ENCODE measurements at places on chromosomes 1 and 21.

- H3K4me1 ChIP-seq = no peaks in the 10 kb centered on the region
- H3K36me3 ChIP-seq = no peaks in the 10 kb centered on the region
- DNase-seq = no peak
- no peak overlapping the region for H3K27ac ChIP-seq
- H3K4me3 ChIP-seq = no peak overlapping the region
Measured at GRCh38 chr1:11045428-11046269, 1.4 kb downstream of the MASP2 start.

GRCh38 chr1:161994175-161994668, 29.4 kb downstream of the OLFML2B start:
- H3K27me3 ChIP-seq = peaks cover 2% of the 10 kb centered on the region
- H3K4me3 ChIP-seq = no peak overlapping the region
- H3K36me3 ChIP-seq = no peaks in the 10 kb centered on the region
- no peak overlapping the region for H3K27ac ChIP-seq
- H3K4me1 ChIP-seq = no peaks in the 10 kb centered on the region

- no peak overlapping the region for H3K4me3 ChIP-seq
- peaks cover 2% of the 10 kb centered on the region for H3K36me3 ChIP-seq
- no peak overlapping the region for H3K27ac ChIP-seq
- no peaks in the 10 kb centered on the region for H3K27me3 ChIP-seq
- no peaks in the 10 kb centered on the region for H3K4me1 ChIP-seq
Measured at GRCh38 chr1:243421784-243422183, 165.9 kb downstream of the SDCCAG8 start.

DNA sequence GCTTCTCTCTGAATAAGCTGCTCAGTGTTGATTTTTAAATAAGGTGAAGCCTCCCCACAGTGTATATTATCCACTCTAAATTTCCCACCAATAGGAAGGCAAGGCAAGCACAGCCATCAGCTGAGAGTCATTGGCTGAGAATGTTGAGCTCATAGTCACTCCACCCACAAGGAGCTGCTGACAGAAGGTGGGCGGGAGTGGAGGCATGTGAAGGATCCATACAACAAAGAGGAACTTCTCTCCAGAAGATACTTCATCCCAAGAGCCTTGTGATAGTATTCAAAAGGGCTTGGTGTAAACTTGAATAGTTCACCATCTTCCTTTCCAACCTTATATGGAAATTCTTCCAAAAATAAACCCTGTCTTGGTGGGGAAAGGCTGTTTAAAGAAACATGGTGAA, 42.8 kb downstream of the SAMD13 start:
- no peak overlapping the region for H3K27ac ChIP-seq
- DNase-seq = no peak
- H3K36me3 ChIP-seq = no peaks in the 10 kb centered on the region
- H3K27me3 ChIP-seq = no peaks in the 10 kb centered on the region
- peaks cover 6% of the 10 kb centered on the region for H3K4me1 ChIP-seq

GRCh38 chr1:51693419-51694155, 76.7 kb downstream of the OSBPL9 start:
- DNase-seq = peak; percentile 12
- no peaks in the 10 kb centered on the region for H3K27me3 ChIP-seq
- H3K36me3 ChIP-seq = no peaks in the 10 kb centered on the region
- peaks cover 18% of the 10 kb centered on the region for H3K4me1 ChIP-seq

DNA sequence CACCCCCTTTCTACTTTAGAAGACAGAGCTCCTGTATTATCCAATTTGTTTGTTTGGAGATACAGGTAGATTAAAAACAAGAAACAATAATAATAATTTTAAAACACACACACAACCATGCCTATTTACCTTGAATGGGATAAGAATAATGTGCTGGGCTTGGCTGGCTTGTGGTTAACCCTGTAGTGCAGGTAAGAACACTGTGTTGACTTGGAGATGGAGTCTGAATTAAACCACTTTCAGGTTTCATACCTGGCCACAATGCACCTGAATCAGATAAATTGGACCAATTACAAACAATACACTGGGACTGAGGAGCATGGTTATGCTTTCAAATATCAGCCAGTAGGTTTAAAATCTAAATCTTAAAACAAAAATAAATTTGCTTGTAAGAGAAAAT, 60.8 kb downstream of the EYA3 start:
- H3K4me1 ChIP-seq = no peaks in the 10 kb centered on the region
- H3K27me3 ChIP-seq = no peaks in the 10 kb centered on the region
- H3K4me3 ChIP-seq = no peak overlapping the region
- H3K36me3 ChIP-seq = peaks cover 2% of the 10 kb centered on the region
- no peak overlapping the region for H3K27ac ChIP-seq
- DNase-seq = no peak

DNA sequence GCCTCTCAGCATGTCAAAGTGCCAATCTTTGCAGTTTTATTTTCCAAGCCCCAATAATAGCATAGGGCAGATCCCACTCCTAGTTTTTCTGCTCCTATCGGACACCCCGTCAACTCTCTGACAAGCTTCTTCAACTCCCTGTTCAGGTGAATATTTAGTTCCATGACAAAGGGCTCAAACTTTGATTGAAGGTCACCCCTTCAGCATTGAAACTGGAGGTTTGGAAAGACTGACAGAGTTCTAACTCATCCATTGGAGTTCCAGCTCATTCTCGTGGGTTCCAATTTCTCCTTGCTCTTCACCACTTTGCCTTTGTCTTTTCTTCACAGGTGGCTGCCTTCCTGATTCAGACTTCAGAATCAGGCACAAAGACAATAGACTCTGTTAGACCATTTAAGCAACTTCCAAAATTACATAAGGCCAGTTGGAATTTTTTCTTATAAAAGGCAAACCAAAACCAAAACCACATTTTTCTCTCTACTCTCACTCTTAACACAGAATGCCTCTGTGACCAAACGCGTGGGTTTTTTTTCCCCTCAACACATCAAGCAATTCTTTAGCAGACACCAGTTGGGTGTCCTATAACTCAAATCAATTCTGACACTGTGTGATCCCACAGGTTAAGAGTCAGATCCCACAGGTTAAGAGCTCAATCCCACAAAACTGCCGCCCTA, 169.3 kb upstream of the USP25 start:
- no peaks in the 10 kb centered on the region for H3K36me3 ChIP-seq
- peaks cover 7% of the 10 kb centered on the region for H3K4me1 ChIP-seq
- H3K27ac ChIP-seq = no peak overlapping the region
- no peaks in the 10 kb centered on the region for H3K27me3 ChIP-seq

- no peaks in the 10 kb centered on the region for H3K36me3 ChIP-seq
- no peak overlapping the region for H3K4me3 ChIP-seq
- H3K27me3 ChIP-seq = no peaks in the 10 kb centered on the region
- H3K27ac ChIP-seq = no peak overlapping the region
- H3K4me1 ChIP-seq = peaks cover 6% of the 10 kb centered on the region
Measured at GRCh38 chr1:207871117-207871649, 39.7 kb downstream of the CD34 start.

- H3K4me3 ChIP-seq = peak overlapping the region; percentile 92
- no peaks in the 10 kb centered on the region for H3K27me3 ChIP-seq
- DNase-seq = peak; percentile 50
- no peaks in the 10 kb centered on the region for H3K4me1 ChIP-seq
Measured at GRCh38 chr1:173715538-173715844, 710 bp downstream of the KLHL20 start.

DNA sequence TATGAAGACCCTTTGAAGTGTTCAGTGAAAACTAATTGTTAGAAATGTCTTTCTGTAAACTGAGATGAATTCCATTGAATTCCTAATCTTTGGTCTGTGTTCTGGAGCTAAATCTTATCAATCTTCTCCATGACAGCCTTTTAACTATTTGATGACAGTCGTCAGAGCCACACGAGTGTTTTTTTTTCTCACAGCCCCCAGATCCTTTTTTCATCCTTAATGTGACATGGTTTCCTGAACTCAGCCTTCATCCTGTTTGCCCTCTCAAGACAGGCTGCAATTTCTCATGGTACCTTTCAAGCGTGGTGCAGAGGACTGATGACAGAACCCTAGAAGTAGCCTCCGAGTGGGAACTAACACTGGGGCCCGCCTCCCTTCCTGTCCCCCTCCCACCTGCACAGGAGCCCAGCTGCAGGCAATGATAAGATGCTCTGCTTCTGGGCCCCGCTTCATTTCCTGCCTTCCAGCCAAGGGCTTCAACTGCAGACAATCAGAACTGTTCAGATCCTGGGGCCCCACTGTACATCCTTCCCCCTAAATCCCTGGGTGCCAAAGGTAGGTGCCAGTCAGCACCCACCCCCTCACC, 114.6 kb upstream of the VAV3 start:
- H3K27ac ChIP-seq = no peak overlapping the region
- no peak for DNase-seq

GRCh38 chr1:114081437-114082303, 72.0 kb downstream of the SYT6 start:
- DNase-seq = no peak
- H3K27ac ChIP-seq = no peak overlapping the region
- H3K4me3 ChIP-seq = peak overlapping the region; percentile 17
- H3K27me3 ChIP-seq = no peaks in the 10 kb centered on the region

DNA sequence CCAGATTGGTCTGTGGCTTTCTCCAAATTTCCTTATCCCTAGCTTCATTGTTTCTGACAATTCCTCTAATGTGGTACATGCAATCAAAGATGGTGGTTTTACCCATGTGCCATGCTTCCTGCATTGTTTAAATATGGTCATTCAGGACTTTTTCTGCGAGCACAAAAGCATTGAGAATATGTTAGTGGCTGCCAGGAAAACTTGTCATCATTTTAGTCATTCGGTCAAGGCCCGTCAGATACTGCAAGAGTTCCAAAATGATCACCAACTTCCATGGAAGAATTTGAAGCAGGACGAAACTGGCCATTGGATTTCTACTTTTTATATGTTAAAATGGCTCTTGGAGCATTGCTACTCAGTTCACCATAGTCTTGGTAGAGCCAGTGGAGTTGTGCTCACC, 3.7 kb downstream of the ZBED6 start:
- H3K36me3 ChIP-seq = peaks cover 16% of the 10 kb centered on the region
- H3K27me3 ChIP-seq = no peaks in the 10 kb centered on the region
- H3K4me3 ChIP-seq = no peak overlapping the region
- no peaks in the 10 kb centered on the region for H3K4me1 ChIP-seq
- H3K27ac ChIP-seq = no peak overlapping the region

DNA sequence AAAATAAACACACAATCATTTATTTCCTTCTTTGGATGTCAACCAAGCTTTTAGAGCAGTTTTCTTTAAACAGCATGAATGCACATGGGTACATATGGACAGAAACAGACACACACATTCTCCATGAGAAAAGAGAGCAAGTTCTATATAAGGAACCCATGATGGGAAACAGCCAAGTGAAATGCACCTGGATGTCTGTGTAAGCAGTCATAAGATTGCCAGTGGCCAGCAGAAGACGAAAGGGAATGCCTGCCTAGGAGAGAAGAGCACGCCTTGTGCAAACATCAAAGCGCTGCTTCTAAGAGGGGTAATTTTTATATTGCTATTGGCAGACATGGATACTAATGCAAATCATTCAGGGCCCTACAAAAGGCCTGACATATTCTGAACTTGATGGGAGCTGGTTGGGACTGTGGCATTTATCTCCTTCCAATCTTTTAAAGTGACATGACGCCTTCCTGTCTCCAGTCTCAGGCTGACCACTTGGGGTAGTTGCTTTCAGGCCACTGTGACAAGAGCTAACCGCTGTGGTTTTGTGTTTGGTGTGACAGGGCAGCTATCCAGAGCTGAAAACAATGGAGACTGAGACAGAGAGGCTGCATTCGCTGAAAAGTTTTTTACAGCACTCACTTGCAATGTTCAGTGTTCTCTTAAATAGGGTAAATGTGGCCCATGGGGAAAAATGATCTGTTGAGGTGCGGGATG, 75.0 kb upstream of the DPT start:
- H3K4me3 ChIP-seq = no peak overlapping the region
- H3K36me3 ChIP-seq = no peaks in the 10 kb centered on the region
- no peaks in the 10 kb centered on the region for H3K4me1 ChIP-seq
- DNase-seq = no peak
- H3K27ac ChIP-seq = peak overlapping the region; percentile 35

- H3K4me3 ChIP-seq = no peak overlapping the region
- H3K36me3 ChIP-seq = peaks cover 21% of the 10 kb centered on the region
- peak; percentile 49 for DNase-seq
- H3K27ac ChIP-seq = no peak overlapping the region
- peaks cover 5% of the 10 kb centered on the region for H3K4me1 ChIP-seq
Measured at GRCh38 chr1:156245451-156246232, 2.2 kb downstream of the PAQR6 start.

- no peaks in the 10 kb centered on the region for H3K4me1 ChIP-seq
- peaks cover 2% of the 10 kb centered on the region for H3K36me3 ChIP-seq
Measured at GRCh38 chr1:217495249-217495648, 135.6 kb downstream of the GPATCH2 start.

DNA sequence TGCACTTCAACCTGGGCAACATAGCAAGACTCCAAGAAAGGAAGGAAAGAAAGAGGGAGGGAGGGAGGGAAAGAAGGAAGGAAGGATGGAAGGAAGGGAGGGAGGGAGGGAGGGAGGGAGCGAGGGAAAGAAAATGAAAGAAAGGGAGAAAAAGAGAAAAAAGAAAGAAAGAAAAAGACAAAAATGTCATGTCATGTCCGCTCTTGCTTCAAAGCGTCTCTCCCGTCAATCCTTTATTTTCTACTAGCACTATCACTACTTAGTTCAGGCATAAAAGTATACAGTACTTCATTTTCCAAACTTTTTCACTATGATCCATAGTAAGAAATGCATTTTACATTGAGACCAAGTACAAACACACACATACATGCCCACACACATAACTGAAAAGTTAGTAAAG, 64.7 kb downstream of the SH3GLB1 start:
- no peak for DNase-seq
- H3K4me1 ChIP-seq = peaks cover 3% of the 10 kb centered on the region
- H3K36me3 ChIP-seq = no peaks in the 10 kb centered on the region

DNA sequence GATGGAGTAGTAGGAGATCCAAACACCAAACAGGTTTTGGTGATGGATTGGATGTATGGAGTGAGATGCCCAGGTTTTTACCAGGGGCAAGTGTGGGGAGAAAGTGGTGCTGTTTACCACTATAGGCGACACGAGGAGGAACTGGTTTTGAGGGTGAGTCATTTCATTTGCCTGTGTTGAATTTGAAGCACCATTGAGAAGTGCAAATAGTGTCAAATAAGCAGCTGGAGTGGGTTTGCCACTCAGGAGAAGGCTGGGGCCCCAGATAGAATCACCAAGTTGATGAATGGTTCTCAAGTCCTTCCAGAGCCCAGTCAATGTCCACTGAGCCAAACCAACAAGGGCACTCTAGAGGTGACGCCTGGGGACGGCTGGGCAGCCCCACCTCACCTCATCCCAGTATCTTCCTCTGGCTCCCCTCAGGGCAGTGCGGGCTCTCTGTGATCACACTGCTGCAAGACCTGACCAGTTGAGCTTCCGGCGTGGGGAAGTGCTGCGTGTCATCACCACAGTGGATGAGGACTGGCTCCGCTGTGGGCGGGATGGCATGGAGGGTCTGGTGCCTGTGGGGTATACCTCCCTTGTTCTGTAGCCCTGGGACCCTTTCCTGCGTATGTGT, 9.4 kb downstream of the RUSC1 start:
- H3K4me1 ChIP-seq = peaks cover 6% of the 10 kb centered on the region
- H3K4me3 ChIP-seq = no peak overlapping the region

- no peak for DNase-seq
- no peaks in the 10 kb centered on the region for H3K27me3 ChIP-seq
- no peaks in the 10 kb centered on the region for H3K36me3 ChIP-seq
- no peak overlapping the region for H3K4me3 ChIP-seq
Measured at GRCh38 chr1:62382658-62382955, 54.2 kb upstream of the USP1 start.

GRCh38 chr1:201714542-201715329, 114.2 kb upstream of the IPO9 start:
- H3K27me3 ChIP-seq = no peaks in the 10 kb centered on the region
- DNase-seq = peak; percentile 98
- H3K36me3 ChIP-seq = peaks cover 29% of the 10 kb centered on the region
- H3K4me3 ChIP-seq = no peak overlapping the region
- peaks cover 28% of the 10 kb centered on the region for H3K4me1 ChIP-seq

All from trophoblast cell (in vitro differentiated cells and primary cell).